ENCODE measurements at places on chromosomes 7 and 10.

GRCh38 chr10:112954974-112955581, 5.0 kb downstream of the TCF7L2 start:
- DNase-seq: no peak

- DNase-seq: no peak
These were observed 589 bp upstream of the RAPGEF5 start for GRCh38 chr7:22357311-22358175.

DNA sequence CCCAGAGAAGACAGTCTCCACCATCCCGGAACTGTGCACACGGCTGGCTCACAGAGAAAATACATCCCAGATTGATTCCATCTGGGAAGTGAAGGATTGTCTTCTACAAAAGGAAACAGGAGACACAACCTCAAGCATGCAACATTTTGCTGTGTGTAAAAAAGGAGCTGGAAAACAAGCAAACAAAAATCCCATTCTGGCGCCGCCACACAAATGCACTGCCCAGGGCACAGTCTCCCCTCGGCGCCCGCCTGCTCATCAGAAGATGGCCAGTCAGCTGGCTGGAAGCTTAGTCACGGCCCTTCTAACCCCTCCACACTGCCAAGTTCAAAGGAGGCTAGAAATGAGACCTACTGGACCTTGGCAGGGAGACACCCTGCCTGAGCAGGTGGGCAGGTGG, 14.1 kb upstream of the CYTH3 start:
- no peak for DNase-seq

GRCh38 chr10:70064486-70064885, 11.8 kb downstream of the MACROH2A2 start:
- no peak for DNase-seq

DNA sequence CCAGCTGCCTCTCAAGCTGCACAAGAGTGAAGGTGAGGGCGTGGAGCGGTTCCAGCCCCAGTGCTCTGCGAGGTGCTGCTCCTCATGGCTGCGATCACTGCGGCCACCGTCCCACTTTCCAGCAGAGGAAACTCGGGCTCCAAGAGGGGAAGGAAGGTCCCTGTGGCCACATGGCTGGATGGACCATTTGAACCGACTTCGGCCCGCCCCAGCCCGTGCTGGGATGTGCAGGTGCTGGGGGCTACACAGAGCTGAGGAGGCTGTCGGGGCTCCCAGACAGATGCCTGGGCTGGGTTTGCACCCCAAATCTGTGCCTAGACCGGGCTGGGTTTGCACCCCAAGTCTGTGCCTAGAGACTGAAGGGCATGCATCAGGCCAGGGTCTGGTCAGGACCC, 186.6 kb downstream of the DNAJB6 start:
- no peak for DNase-seq

DNA sequence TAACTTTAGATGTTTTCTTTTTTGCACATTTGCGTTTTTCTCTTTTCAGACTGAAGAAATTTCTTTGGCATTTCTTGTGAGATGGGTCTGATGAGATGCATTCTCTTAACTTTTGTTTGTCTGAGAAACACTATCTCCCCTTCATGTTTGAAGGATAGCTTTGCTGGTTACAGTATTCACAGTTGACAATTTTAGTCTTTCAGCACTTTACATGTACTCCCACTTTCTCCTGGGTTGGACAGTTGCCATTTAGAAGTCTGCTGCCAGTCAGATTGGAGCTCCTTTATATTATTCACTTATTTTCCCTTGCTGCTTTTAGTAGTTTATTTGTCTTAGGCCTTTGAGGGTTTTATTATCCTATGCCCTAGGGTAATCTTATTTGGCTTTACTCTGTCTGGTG, 67.3 kb upstream of the VOPP1 start:
- no peak for DNase-seq

DNA sequence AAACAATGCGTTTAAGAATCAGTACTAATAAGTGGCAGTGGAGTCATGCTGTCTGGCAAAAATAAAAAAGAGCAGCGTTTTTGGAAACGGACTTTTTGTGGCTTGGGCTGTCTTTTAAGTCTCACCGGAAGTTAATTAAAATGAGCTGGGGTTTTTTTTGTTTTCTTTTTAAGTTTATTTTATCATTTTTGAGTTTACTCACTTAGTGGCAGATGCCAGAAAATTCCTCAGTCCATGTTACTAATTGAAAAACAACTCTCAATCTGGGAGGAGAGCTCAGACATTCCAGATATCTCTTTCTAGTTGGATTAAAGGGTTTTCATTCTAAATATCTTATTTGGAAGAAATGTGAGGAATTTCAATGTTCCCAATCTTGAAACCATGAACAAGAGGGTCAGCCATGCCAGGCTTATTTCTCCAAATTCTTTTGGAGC, 133.8 kb upstream of the AGR3 start:
- no peak for DNase-seq

DNA sequence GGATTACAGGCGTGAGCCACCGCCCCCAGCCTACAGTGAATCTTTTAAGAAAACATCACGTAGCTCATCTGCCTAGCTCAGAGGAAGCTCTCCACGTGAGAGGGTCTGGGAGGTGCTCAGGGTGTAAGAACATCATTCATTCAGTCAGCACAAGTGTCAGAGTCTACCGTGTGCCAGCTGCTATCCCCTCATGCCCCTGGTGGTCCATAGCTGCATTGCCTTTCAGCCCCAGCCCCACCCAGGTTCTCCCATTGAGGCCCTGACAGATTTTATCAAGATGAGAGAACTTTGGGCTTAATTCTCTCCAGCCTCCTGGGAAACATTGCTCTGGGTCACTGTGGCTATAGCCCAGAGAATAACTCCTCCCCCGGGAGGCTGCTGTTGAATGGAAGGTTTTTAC, 45.1 kb downstream of the ZNF503 start:
- DNase-seq: no peak

- no peak for DNase-seq
These were observed 192.1 kb downstream of the EBF3 start for GRCh38 chr10:129771991-129772431.

DNA sequence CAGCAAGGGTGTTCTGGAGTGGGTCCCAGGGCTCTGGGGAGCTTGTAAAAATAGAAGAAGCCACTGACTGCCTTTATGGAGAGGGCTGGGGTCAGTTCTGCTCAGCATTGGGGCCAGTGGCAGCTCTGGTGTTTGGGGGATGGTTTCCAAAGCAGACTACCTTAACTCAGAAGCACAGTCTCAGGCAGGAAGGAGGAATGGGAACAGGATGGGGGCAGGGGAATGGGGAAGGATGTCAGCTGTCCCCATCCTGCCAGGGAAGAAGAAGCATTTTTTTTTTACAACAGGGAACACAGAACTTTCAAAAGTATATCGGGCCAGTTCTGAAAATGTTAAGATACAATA, 28.8 kb downstream of the TSPAN15 start:
- no peak for DNase-seq

GRCh38 chr7:28155019-28155660, 25.5 kb downstream of the JAZF1 start:
- DNase-seq: no peak

- no peak for DNase-seq
These were observed 362.4 kb downstream of the ADRA2A start for GRCh38 chr10:111439034-111439842.

DNA sequence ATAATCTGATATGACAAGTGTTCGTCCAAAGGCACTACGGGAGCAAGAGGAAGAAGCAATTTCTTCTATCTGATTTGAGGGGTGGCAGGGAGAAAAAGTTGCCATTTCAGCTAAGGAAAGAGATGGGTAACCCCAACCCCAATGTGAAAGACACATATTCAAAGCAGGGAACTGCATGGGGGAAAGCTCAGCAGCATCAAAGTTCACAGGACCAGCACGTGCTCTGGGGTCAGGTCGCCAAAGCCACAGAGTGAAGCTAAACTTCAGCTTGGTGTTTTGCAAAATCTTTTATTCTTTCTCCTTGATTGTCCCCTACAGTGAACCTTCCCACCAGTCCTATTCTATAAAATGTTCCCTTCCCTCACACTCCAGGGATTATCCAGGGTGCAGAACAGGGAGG, 112.8 kb upstream of the PPP2R2D start:
- no peak for DNase-seq

DNA sequence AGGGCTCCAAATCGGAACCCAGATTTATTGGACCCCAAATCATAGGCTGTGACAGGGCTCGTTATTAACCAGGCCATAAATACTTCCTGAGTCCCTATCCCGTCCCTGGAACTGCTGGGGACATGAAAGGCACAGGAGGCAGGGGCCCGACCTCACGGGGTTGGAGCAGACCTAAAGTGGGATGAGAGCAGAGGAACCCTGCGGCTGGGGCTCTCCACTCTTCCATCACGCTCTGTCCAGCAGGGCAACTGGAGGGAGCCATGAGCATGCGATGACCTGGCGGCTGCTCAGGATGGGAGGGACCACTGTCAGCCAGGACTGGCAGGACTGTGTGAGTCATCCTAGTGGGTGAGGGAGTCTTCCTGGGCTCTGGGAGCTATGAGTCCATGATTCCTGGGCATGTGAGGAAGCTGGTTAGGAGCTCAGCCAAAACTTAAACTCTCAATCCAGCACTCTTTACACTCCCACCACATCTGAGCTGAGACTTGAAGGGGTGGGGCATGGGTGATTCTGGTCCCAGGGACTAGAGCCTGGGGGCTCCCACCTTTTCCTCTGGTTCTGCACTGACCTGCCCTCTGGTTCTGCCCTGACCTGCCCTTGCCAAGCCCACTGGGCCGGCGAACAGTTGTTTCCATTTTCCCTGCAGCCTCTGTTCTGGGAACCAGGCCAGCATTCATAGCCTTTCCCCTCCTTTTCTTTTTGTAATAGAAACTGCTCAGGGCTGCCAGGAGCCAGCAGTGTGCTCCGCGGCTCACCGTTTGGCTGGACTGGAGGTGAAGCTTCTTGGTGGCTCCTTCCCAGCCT, 47.1 kb downstream of the SYPL1 start:
- no peak for DNase-seq

- DNase-seq: no peak
These were observed 19.0 kb upstream of the CPN1 start for GRCh38 chr10:100100651-100101184.

DNA sequence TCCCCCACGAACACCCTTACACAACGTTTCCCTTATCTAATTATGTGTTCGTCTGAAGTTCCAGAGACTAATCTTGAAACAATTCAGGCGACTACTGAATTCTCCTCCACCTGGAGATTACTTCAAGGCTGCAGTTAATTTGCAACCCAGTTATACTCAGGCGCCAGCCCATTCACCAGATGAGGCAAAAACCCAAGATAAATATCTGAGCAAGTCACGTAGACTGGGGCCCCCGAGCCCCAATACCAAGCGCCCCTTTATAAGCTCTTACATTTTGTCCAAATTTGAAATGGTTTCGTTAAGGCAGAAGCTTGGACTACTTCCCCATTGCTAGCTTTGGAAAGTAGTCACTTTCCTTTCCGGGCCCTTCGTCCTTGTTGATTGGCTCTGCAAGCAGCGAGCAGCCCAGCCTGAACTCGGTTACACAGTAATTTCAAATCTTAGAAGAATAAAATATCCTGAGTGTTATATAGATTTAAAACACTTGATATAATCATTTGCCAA, 1.2 kb downstream of the TPK1 start:
- no peak for DNase-seq

DNA sequence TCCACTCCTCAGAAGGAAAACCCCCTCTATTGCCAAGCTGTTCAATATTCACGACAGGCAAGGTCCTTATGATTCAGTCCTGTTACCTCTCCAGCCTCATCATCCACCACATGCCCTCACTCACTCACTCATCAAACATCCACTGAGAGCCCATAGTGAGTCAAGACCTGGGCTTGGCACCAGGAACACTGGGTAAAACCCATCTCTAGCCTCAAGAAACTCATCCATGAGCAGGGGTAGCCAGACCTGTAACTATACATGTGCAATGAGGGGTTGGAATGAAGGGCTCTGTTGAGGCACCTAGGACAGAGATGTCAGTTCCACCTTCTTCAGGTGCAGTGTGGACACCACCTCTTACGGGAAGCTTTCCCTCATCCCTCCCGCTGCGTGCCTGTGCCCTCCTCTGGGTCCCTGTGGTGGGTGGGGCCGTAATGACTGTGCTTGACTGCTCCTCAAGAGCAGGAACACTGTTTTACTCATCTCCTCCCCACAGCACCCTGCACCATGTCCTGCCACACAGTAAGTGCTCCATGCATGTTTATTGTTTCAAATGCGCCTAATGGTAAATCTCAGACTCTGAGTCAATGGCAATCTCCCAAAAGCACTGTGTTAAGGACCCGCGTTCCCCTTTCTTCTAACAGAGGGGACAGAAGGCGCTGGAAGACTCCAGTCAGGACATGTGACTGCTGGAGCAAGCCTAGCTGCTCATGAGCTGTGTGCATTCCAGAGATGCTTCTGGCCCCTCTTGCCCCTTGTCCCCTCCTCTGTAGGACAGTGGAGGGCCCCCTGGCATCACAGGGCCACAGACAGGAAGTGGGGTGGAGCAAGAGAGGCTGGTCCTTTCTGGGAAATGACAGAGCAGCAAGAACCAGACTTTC, 95.4 kb downstream of the HIPK2 start:
- DNase-seq: peak; percentile 21
